Activated naive CD8-positive, alpha-beta T cell treated with anti-CD3 and anti-CD28 coated beads, Interleukin-2, amount 10 ng/mL, durations not matched to agents 7 days and 5 days (primary cell): ENCODE measurements at places on chromosomes 1 and 21. TPM values are rescaled to one million over a fixed set of nuclear protein-coding genes. Genes with fewer than 3 reads are reported as not detected.

DNA sequence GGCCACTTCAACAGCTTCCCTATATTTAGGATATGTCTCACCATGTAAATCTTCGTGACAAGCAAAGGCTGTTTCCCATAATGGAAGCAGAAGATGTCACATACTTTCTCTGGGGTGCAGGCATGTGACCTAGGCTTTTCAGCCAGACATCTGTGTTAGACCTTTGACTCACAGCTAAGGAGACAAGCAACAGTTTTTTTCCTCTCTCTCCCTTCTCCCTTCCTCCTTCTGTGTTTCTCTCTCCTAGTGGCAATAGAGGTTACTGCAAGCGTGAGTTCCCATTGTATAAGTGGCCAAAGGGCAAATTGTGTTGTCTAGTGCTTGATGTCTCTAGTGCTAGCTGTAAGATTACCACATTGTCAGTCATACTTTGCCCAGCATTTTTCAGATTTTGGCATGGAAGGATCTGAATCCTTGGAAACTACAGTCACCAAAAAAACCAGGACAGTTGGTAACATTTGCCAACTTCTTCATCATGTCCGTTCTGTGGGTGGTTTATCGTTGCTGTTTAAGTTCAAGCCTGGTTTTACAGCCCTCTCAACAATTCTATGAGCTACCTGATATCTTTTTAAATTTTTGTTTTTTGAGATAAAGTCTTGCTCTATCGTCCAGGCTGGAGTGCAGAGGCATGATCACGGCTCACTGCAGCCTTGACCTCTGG is 44.4 kb upstream of the RABGAP1L start:
- DNase-seq = no peak

DNA sequence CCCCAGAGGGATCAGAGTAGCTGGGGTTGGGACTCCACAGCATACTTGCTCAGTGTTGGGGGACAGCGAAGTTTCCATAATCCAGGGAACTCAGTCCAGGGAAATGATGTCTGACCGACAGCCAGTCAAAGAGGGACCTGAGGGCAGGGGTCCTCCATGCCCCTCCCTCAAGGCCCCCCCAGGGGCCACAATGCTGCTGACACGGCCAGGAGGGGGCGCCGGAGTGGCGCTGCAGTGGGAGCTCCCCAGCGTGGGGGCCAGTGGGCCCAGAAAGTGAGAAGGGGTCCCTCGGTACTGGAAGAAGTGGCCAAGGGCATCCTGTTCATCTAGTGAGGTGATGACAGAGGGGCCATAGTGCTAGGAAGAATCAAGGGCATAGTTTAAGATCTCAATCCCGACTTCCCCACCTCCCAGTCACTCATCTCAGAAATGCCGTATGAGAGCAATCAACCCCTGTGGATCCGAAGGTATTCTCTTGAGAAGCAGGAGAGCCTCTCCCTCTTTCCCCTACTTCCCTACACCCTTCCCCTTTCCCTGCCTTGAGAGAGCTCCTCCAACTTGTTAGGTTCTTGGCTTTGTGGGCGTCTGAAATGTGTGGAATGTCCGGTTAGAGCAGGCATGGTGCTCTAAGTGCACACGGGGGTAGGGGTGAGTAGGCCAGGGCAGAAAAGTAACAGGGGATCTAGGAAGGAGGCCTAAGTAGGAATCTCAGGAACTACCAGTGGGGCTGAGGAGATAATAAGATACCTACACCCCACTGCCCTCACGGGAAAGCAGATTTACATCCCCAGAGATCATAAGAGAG is 4.1 kb downstream of the NUDT17 start:
- no peak for DNase-seq

GRCh38 chr1:182761396-182762395 is 27.9 kb upstream of the NPL start:
- DNase-seq = no peak

DNA sequence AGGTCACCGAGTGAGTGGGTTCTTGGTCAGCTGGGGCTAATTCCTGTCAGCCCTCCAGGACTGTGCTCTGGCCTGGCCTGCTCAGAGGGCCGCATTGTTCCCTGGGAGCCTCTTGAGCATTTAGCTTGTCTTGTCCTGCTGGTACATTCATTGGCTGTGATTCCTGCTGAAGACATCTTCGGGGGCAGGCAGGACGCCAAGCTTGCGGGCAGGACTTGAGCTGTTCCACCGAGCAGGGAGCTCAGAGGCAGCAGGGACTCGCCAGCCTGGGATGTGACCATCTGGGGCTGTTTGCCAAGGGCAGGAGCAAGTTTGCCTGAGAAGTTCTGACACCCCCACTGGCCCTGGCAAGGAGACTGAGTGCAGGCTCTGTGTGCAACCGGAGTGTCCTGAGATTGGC is 7.0 kb upstream of the SLC26A9 start:
- DNase-seq = no peak

- DNase-seq = no peak
Observed at GRCh38 chr1:100624886-100625610, 87.1 kb downstream of the GPR88 start.

- no peak for DNase-seq
Observed at GRCh38 chr1:11707621-11708276, 16.2 kb downstream of the DRAXIN start.

GRCh38 chr1:204480515-204480914 is 14.1 kb downstream of the PIK3C2B start:
- no peak for DNase-seq

The TRIM58 gene
- total RNA-seq = 0.09 TPM

The KRTAP21-2 gene
- not detected for total RNA-seq

The BRDT gene
- total RNA-seq = not detected

The RGS1 gene
- total RNA-seq = 15.3 TPM

DNA sequence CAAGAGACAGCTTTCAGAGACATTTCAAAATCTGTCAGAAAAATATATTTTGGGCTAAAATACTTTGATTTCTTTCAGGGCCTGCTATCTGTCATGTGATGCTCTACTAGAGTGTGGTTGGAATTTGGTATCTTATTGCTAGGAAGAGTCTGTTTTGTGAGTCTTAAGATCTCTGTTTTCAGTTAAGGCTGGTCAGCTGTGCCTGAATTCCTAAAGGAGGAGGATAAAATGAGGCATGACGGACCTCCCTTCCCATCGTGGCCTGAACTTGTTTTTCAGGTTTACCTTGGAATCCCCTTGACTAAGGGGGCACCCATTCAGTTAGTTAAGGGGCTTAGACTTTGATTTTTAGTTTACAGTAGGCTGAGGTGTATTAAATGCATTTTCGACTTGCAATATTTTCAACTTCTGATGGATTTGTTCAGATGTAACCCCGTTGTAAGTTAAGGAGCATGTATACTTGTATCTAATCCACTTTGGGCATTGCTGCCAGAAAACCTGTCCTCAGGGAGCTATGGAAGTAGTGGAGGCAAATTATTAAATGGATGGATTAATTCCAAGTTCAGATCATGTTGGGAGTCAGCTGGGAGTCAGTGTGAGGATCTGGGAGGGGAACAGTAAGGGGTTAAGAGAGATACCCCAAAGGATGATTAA is 18.3 kb downstream of the CAPN2 start:
- no peak for DNase-seq

- no peak for DNase-seq
Observed at GRCh38 chr1:153389973-153390879, 647 bp downstream of the S100A8 start.

GRCh38 chr21:34857122-34857713 is 188.4 kb downstream of the CLIC6 start:
- DNase-seq = no peak

- no peak for DNase-seq
Observed at GRCh38 chr1:68675336-68675735, 178.5 kb upstream of the DEPDC1 start.

The OR2L3 gene
- total RNA-seq = not detected

GRCh38 chr1:95140791-95141190 is 23.6 kb downstream of the TLCD4 start:
- no peak for DNase-seq

DNA sequence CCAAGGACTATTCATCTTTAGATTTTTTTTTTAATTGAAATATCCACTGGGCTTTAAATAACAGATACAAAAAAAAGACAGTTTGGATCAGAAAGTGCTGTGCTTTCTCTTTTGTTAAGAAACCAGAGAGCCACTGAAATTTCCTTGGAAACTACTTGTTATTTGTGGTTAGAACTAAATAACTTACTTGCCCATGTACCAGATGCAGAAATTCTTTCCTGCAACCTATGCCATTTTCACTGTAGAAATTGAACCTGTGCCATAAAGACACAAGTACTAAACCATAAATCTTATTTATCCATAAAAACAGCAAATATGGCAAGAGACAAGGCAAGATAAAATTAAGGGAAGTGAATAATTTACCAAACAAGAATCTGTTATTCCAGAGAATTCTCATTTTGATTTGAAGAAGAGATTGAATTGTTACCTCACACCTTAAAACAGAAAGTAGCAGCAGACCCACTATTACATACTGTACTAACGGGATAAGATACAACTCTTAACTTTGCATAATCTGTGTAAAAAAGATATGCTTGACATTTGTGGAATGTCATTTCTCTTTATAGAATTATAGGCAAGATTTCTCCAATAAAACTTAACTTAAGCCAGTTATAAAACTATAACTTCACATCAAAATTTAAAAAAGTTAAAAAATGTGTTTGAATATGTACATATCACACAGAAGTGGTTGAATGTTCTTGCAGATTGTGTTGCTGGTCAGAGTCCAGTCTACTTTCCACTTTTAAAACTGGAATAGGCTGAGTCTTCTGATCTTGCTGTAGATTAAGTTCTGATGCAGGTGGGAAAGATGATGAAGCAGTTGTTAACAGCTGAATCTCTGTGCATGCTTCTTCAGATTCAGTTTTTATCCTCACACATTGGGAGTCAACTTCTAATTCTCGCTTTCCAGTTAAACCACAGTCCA is 6.3 kb upstream of the PHTF1 start:
- DNase-seq = no peak

DNA sequence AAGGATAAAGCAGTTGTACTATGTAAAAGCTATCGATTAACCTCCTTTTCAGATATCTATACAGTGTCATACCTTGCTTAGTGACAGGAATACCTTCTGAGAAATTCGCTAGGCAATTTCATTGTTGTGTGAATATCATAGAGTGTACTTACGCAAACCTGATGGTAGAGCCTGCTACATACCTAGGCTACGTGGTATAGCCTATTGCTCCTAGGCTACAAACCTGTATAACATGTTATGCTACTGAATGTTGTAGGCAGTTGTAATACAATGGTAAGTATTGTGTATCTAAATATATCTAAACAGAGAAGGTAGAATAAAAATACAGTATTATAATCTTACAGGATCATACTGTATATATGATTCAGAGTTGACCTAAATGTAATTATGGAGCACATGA is 26.5 kb downstream of the FLVCR1 start:
- DNase-seq = no peak

GRCh38 chr1:234324821-234325220 is 48.4 kb upstream of the COA6 start:
- DNase-seq = no peak

DNA sequence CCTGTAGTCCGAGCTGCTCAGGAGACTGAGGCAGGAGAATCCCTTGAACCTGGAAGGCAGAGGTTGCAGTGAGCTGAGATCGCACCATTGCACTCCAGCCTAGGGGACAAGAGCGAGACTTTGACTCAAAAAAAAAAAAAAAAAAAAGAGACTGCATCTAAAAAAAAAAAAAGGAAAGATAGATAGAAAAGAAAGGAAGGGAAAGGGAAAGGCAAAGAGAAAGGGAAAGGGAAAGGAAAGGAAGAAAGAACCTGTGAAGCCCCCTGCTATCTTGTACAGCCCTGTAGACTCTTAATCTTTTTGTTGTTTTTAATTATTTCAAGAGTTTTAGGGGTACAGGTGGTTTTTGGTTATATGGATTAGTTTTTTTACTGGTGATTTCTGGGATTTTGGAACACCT is 46.0 kb upstream of the MUTYH start:
- DNase-seq = no peak

DNA sequence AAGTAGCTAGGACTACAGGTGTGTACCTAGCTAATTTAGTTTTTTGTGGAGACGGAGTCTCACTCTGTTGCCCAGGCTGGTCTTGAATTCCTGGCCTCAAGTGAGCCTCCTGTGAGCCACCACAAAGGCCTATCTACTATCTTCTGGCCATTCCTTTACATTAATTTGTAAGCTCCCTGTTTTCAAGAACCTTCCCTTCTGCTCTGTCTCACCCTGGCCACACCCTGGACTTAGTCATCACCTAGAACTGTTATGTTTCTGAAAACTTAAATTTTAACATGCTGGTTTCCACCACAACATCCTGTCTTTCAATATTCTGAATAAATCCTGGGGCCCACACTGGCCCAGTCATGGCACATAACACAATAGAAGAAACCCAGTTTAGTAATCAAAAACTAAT is 4.9 kb upstream of the B4GALT3 start:
- no peak for DNase-seq

GRCh38 chr1:57796616-57797015 is 372.8 kb upstream of the DAB1 start:
- no peak for DNase-seq
